Stomach (tissue), 19 donors: ENCODE measurements at places on chromosomes 6 and 20. TPM values are rescaled to one million over a fixed set of nuclear protein-coding genes. Genes with fewer than 3 reads are reported as not detected.

The SOX18 gene
- 13.2 TPM for total RNA-seq

The BFSP1 gene
- total RNA-seq, result 3.2 TPM

The NR2E1 gene
- total RNA-seq, result not detected

GRCh38 chr6:103675807-103676406, 1183.8 kb downstream of the HACE1 start:
- no peaks in the 10 kb centered on the region for H3K36me3 ChIP-seq
- no peaks in the 10 kb centered on the region for H3K27me3 ChIP-seq
- H3K4me1 ChIP-seq, result no peaks in the 10 kb centered on the region
- no peak overlapping the region for H3K27ac ChIP-seq

DNA sequence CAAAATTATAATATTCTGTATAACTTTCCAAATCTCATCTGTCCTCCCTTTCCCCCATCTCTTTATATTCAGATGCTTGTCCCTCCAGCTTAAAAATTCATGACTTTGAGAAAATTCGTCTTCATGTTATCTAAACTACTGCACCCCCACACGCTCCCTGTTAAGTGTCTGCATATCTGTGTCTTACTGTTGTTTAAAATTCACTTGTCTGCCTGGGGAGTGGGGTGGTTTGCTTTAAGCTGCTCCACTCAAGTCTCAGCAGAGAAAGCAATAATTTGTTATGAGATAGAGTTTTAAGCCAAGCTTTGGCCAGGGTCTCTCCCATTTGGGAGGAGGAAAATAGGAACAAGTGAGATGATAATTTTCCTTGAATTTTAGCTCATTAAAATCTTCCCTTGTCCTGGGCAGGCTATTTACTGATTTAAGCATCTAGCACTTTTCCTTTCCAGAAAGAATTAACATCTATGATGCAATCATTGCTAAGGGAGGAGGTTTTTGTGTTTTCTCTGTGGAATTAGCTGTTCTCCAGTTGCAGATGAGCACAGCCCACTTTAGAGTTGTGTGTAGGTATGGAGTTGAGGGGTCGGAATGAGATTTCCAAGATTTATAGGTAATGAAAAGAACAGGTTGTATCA, 36.8 kb downstream of the MTHFD1L start:
- no peaks in the 10 kb centered on the region for H3K27me3 ChIP-seq
- DNase-seq, result no peak
- H3K27ac ChIP-seq, result no peak overlapping the region
- no peak overlapping the region for H3K4me3 ChIP-seq
- H3K4me1 ChIP-seq, result peaks cover 5% of the 10 kb centered on the region

DNA sequence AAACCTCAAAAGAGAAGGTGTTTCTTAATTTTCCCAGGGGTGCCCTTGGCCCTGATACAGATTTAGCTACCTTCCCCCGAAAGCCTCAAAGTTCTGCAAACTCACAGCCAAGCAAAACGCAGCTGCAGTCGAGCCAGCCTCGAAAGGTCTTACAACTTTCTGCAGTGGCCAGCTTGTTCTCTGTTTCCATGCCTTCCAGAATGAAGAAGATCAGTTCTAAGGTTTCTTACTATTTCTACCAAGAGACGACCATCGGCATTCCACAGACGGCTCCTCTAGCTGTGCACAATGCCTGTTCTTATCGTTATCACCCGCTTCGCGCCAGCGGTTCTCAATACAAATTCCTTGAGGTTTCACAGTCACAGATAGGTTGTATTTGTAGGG, 28.5 kb upstream of the CCR6 start:
- no peaks in the 10 kb centered on the region for H3K36me3 ChIP-seq
- H3K4me1 ChIP-seq, result no peaks in the 10 kb centered on the region
- H3K27me3 ChIP-seq, result no peaks in the 10 kb centered on the region
- DNase-seq, result no peak
- H3K4me3 ChIP-seq, result no peak overlapping the region
- H3K27ac ChIP-seq, result peak overlapping the region; percentile 28

The CST1 gene
- not detected for total RNA-seq

The SLC52A3 gene
- 0.89 TPM for total RNA-seq

DNA sequence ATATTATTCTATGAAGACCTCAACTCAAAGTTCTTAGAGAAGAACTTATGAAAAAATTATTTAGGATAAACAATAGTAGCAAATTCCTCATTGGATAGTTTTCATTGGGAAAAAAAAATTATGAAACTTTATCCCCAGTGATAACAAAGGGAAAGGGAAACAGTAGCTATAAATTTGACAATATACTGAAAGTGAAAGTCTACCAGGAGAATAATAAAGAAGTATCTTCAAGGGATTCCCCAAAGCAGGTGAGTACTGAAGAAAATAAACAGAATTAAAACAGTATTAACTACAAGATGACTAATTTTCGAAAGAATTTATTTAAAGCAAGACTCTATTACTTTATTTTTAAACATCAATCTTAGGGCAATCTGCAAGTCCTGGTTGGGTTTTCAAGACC, 56.4 kb downstream of the REPS1 start:
- H3K27ac ChIP-seq, result no peak overlapping the region
- H3K36me3 ChIP-seq, result no peaks in the 10 kb centered on the region
- H3K4me1 ChIP-seq, result peaks cover 4% of the 10 kb centered on the region
- no peak for DNase-seq

The DNAH8 gene
- not detected for total RNA-seq

The HLA-DQB2 gene
- not detected for total RNA-seq

DNA sequence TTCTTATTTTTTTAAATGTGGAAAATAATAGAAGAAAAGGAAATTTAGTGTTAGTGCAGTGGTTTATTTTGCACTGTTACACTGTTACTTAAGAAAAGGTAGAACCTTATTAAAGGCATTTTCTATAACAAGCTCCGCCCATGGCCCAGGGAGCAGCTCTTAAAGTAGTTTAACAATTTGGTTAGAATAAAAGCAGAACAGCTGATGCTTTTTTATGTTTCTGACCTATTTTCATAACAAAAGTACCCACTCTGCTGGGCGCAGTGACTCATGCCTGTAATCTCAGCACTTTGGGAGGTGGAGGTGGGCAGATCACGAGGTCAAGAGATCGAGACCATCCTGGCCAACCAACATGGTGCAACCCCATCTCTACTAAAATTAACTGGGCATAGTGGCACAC, 32.6 kb downstream of the DSTN start:
- H3K4me1 ChIP-seq, result peaks cover 40% of the 10 kb centered on the region
- no peaks in the 10 kb centered on the region for H3K27me3 ChIP-seq
- DNase-seq, result no peak
- H3K4me3 ChIP-seq, result no peak overlapping the region
- no peak overlapping the region for H3K27ac ChIP-seq
- peaks cover 12% of the 10 kb centered on the region for H3K36me3 ChIP-seq

DNA sequence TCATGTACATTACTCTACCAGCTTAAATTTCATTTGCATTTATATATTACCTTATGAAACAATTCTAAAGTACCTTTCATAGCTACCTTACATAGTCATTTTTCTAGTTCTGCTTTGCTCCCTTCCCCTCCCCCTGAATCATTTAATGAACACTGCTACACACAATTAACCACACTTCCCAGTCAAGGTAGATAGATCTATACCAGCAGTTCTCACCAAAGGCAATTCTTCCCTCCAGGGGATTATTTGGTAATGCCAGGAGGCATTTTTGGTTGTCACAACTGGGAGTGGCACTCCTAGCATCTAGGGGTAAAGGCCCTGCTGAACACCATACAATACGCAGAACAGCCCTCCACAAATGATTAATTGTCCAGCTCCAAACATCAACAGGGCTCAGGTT, 143.9 kb upstream of the SHLD1 start:
- no peak overlapping the region for H3K27ac ChIP-seq
- H3K4me1 ChIP-seq, result peaks cover 75% of the 10 kb centered on the region
- H3K36me3 ChIP-seq, result peaks cover 19% of the 10 kb centered on the region

GRCh38 chr6:167932468-167933276, 64.8 kb upstream of the KIF25 start:
- peak overlapping the region; percentile 65 for H3K27ac ChIP-seq
- DNase-seq, result no peak
- peak overlapping the region; percentile 20 for H3K4me3 ChIP-seq
- H3K4me1 ChIP-seq, result peaks cover 31% of the 10 kb centered on the region
- peaks cover 35% of the 10 kb centered on the region for H3K36me3 ChIP-seq
- no peaks in the 10 kb centered on the region for H3K27me3 ChIP-seq

GRCh38 chr6:53862662-53863462, 68.1 kb downstream of the LRRC1 start:
- H3K4me3 ChIP-seq, result no peak overlapping the region
- H3K27ac ChIP-seq, result peak overlapping the region; percentile 62
- DNase-seq, result no peak

DNA sequence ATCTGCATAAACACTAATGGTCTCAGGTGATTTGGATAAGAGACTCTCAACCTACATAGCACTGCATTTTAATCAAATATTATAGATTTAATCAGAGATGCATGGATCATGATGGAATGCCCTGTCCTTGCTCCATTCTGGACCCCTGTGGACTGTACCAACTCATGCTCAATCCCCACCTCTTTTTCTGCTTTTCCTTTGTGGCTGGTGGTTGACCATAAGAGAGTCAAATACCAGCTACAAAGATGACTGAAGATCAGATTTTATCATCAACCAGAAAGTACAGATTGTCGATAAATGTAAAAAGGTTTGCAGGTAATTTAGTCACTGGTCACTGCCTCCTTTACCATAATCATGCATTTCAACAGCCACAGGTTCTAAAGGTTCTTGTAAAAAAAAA, 116.2 kb downstream of the ME1 start:
- H3K4me1 ChIP-seq, result no peaks in the 10 kb centered on the region
- H3K27me3 ChIP-seq, result no peaks in the 10 kb centered on the region
- H3K36me3 ChIP-seq, result peaks cover 12% of the 10 kb centered on the region
- DNase-seq, result no peak
- no peak overlapping the region for H3K4me3 ChIP-seq
- H3K27ac ChIP-seq, result no peak overlapping the region

The TMEM30A gene
- 5.2 TPM for total RNA-seq

DNA sequence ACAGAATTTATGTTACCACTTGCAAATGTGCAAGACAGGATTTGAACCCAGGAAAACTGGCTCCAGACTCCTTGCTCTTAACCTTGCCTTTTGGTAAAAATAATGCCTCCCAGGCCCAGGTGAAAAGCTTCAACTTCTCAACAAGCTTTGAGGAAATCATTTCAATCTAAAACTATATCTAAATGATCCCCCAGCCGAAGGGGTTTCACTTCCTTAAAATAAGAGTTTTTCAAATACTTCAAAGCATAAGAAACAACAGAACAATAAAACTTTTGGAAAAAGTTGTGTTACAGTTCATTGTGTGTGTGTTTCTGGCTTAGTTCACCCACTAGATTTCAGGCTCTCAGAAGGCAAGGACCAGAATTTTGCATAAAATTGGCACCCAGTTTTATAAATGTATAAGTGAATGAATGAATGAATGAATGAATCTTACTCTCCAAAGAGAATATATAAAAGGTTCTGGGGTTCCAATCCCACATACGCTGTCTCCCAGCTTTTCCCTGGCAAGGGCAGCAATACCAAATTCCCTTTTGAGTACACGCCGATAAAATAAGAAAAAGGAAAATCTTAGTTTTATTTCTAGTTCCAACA, 5.4 kb downstream of the OR2H2 start:
- DNase-seq, result no peak
- no peak overlapping the region for H3K27ac ChIP-seq
- peaks cover 6% of the 10 kb centered on the region for H3K27me3 ChIP-seq
- no peaks in the 10 kb centered on the region for H3K4me1 ChIP-seq
- no peak overlapping the region for H3K4me3 ChIP-seq
